ENCODE measurements at places on chromosomes 2 and 18. TPM values are rescaled to one million over a fixed set of nuclear protein-coding genes. Genes with fewer than 3 reads are reported as not detected.

Gene CRACDL
- 0.35 TPM for total RNA-seq

Gene SOX11
- not detected for total RNA-seq

Gene CCDC88A
- 10.7 TPM for total RNA-seq

Gene MERTK
- total RNA-seq = 0.57 TPM

Gene NGEF
- total RNA-seq = not detected
